ENCODE measurements at places on chromosomes 6 and 20.

DNA sequence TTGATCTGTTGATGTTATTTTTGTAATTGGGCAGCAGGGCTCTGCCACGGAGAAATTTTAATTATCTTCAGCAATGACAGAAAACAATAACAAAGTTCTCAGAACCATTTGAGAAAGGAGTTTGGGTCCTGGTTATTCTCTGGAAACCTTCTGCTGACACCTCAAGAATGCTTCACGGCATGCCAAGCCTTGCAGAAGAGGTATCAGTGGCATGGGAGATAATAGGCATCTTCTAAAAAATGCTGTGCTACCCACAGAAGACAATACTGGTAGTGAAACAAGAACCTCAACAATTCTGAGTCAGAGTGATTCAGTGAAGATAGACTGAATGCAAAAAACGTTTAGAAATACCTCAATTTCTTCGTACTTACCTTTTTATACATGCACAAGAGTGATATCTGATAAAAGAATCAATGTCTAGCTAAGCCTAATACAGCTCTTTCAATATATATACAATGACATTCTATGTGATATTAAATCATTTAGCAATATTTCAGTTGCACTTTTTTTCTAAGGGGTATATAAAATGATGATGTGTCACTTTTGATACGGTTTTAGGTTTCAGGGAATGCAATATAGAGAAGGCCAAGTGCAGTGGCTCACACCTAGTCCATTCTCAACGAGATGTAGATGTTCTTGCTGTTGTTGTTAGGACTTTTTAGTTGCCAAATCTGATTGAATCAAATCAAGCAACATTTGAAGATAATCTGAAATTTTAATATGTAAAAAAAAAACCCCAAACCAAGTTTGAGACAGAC lies 110.4 kb upstream of the COL21A1 start:
- peak; percentile 40 for DNase-seq

- peak; percentile 52 for DNase-seq
Measured at GRCh38 chr6:131740161-131740560, 29.3 kb upstream of the CTAGE9 start.

DNA sequence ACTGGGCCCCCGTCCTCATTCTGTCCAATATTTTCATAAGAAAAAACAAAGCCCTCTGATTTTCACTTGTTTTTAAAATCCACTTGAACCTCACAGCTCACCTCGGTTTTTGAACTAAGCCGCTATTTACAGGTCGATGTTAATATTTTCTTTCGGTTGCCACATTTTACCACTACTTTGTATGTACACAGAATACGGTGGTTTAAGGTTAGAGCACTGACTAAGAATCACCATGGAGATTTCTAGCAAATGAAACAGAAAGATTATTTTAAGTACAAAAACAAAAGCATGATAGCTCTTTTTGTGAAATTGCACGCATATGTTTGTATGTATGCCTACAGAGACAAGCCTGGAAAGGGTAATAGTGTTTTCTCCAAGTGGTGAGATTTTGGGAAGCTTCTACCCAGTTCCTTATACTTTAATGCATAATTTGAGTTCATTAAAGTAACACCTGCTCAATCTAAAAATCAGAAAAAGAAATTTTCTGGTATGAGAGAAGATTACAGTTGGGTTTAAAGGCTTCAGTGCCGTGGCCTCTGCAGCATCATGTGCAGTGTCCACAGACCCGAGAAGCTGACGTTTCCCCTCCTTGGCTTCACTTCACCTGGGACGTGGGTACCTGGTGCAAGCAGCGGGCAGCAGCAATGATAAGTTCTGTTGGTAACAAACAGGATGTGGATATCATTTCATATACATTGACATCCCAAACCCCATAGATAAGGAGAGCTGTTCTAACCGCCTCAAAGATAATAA lies 144.0 kb downstream of the UST start:
- no peak for DNase-seq

DNA sequence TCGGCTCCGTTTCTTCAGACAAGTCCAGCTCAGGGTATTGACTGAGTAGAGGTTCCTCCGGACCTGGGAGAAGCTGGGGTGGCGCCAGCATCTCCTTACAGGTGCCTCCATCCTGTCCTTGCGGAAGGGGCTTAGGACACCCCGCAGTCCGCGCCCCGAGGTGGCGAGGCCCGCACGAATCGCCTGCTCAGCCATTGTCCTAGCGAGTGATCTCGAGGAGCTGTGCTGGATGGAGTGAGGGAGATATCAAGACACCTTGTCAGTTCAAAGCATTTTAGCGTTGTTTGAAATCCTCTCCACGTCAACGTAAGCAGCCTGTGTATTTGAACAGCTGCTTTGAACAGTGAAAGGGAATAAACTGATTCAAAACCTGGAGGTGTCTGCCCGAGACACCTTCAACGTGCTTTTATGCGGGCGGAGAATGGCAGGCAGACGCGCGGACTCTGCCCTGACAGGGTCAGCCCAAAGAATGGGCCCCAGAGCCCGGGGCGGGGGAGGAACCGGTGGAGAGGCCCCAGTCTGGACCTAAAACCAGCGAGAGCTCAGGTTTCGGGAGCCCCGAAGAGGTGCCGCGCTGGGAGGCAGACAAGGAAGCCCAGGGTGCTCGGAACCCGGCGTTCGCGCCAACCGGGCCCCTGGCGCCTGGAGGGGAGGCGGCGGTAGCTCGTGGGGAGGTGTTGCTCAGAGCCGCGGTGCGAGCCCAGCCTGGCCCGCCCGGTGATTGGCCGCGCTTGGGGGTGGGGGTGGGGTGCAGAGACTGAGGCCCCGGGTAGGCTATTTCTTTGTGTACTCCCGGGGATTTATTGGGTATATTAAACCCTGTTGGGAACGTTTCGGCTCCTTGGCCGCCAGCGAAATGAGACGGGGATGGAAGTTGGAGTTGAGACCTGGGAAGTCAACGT lies 3.1 kb upstream of the POU3F2 start:
- no peak for DNase-seq

DNA sequence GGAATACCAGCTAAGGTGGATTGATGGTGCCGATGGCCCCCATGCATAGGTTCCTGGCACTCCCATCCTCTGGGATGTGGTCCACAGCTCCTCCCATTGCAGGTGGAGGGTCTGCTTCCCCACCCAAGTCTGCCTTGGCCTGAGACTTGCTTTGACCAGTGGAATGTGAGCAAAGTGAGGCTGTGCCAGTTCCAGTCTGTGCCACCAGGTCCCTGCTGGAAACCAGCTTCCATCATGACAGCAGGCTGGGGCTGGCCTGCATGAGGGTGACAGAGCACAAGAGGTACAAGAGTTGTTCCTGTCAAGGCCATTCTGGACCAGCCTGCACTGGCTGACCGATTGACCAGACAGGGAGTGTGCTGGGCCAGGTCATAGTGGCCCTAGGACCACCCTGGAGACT lies 27.0 kb upstream of the CCR6 start:
- no peak for DNase-seq

DNA sequence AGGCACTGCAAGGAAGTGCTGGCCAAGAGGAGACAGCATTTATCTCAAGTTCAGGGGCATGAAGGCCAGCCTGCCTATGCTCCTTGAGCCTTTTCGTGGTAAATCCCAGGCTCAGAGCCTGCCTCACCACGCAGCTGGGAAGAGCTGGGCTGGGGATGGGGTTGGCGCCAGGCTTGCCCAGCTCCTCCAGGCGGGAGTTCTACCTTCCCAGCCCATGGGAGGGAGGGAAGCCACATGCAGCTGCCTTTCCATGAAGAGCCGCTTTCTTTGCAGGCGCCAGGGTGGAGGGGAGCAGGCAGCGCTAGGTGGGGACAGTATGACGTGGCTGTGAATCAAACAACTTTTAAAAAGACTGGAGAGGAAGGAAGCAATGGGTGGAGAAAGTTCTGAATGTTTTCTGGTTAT lies 19.5 kb upstream of the SIRT5 start:
- peak; percentile 74 for DNase-seq

- DNase-seq, result no peak
Measured at GRCh38 chr6:26272171-26272637, 92.8 kb upstream of the BTN3A2 start.

DNA sequence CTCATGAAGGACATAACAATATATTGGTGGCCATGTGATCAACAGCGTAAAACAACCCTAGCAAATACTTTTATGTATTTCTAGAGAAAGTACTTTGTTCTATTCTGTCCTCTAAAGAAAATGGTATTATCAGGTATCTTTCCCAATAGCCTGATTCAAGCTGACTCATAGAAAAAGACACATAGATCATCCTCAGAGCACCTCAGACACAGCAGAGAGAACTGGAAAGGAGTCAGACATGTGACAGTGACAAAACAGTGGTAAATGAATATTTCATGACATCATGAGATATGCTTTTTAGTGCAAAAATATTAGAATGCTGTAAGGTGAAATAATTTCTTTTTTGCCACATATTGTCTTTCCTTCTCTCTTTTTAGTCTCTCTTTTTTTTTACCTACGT lies 1355.0 kb upstream of the MAP3K7 start:
- no peak for DNase-seq

DNA sequence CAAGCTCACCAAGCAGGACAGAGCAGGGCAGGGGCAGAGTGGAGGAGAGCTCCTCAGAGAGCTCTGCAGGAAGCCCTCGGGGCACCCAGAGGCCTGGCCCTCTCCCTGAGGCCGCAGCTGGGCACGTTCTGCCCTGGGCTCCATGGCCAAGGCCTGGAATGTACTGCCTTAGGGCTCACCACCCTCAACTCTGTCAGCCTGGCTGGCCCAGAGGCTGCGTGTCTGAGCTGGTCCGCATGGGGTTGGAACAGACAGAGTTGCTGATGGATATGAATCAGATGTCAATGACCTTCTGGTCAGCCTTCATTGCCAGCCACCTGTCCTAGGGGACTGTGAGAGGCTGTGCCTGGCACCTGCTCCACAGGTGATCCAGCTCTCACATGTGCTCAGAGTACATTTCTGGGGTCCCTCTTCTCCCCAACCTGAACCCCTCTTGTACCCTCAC lies 33.2 kb upstream of the PCMTD2 start:
- DNase-seq, result peak; percentile 43

DNA sequence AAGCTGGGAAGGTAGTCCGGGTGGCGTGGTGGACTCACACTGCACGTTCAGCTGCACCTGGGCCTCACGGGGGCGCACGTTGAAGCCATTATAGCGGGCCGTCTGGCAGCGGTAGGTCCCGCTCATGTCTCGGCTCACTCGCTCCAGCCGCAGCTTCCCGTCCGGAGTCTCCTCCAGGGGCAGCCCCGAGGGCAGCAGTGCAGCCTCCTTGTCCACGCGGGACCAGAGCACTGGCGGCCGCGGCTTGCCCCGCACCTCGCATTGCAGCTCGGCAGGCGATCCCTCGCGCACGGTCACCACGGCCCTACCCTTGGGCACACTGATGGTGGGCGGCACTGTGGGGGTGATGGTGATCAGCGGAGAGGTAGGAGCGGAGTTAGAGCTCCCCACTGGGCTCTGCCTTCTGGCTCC lies 47.6 kb downstream of the MDGA1 start:
- no peak for DNase-seq

GRCh38 chr20:40422656-40423055 lies 266.4 kb downstream of the MAFB start:
- no peak for DNase-seq

DNA sequence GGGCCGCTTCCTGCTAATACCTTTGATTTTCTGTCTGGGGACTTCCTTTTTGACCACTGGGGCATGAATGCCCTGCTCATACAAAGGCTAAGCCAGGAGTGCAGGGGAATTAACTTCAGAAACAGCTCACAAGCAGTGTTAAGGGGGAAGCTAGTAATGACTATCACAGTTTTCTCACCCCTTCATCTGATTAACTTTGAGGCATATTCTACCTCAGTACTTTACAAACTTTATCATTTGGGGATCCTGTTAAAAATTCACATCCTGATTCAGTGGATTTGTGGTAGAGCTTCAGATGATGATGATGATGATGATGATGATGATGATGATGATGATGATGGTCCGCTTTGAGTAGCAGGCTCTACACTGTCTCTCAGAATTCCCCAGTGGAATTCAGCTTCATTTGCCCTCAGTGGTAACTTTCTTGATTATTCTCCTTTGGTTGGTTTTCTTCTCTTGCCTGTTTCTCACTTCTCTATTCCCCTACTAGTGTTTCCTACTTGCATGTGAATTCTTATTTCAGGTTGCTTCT lies 78.4 kb upstream of the TMEM170B start:
- DNase-seq, result no peak

DNA sequence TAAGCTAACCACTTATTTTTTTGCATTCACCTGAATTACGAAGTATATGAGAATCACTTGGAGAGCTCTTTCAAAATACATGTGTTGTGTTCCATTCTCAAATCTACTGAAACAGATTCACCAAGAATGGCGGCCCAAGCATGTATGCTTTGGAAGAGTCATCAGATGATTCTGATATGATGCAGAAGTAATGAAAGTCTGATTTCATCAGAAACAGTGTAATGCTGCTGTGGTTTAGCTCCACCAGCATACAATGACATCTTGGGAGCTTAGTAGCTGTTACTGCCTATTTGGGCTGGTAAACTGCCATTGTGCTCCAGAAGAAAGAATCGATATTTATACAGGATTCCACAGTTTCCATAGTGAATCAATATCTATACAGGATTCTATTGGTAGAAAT lies 52.9 kb downstream of the UBR2 start:
- DNase-seq, result peak; percentile 9

GRCh38 chr6:157380458-157380778 lies 572 bp upstream of the ZDHHC14 start:
- DNase-seq, result peak; percentile 14

- no peak for DNase-seq
Measured at GRCh38 chr6:48429021-48429420, 318.0 kb upstream of the PTCHD4 start.

- DNase-seq, result no peak
Measured at GRCh38 chr6:13825871-13826270, 11.5 kb upstream of the MCUR1 start.

DNA sequence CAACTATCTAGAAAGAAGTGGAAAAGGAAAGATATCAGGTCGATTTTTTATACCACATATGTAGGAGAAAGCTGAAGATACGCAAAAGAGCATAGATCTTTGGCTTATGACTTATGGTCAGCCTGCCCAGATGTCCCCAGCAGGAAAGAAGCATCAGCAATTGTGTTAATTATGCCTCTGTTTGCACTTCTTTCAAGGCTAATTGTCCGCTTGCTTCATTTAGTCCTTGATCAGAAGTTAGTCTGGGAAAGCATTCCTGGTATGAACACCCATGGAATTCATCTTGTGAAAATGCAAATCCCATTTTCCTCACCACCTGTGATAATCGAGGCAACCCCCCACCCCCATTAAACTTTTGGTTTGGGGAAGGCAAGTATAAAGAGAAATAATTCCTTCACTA lies 62.8 kb downstream of the ATP9A start:
- no peak for DNase-seq

DNA sequence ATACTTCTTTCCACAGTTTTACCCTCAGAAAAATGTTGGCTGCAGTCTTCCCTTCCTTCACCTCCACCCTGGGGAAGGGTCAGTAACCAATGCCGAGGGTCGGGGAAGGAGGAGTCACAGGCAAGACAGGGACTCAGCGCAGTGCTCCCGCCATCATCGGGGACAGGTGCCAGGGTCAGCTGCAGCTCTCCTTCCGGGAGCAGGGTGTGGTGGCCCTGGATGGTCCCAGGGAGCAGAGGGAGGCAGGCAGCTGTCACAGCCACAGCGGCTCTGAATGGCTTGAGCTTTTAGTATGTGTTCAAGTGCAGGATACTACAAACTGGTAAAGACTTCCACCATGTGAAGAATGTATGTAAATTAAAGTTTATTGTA lies 26.0 kb upstream of the PI16 start:
- no peak for DNase-seq

GRCh38 chr6:112501705-112502104 lies 154.6 kb downstream of the RFPL4B start:
- DNase-seq, result no peak

All from AG20443 (cell line).